Activated CD8-positive, alpha-beta memory T cell treated with anti-CD3 and anti-CD28 coated beads for 24 hours (primary cell): ENCODE measurements at places on chromosomes 16 and 17.

DNA sequence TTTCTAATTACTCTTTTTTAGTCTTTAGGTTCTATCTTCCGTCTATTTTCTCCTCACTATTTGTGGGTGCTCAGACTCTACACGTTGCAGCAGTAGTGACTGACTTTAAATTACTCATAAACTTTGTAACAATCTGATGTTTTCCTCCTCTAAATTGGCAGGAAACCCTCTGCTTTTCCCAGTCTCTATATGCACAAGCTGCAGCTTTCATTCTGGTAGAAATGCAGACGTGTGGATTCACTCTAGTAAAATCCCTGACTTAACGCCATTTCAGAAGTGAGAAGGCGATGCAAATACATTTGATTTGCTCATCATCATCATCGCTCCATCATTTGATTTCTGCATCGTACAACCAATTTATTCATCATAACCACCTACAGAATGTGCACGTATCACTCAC, 561.0 kb upstream of the ZFHX3 start:
- DNase-seq, result no peak

GRCh38 chr17:17805575-17805974, 31.2 kb downstream of the SREBF1 start:
- DNase-seq, result no peak

DNA sequence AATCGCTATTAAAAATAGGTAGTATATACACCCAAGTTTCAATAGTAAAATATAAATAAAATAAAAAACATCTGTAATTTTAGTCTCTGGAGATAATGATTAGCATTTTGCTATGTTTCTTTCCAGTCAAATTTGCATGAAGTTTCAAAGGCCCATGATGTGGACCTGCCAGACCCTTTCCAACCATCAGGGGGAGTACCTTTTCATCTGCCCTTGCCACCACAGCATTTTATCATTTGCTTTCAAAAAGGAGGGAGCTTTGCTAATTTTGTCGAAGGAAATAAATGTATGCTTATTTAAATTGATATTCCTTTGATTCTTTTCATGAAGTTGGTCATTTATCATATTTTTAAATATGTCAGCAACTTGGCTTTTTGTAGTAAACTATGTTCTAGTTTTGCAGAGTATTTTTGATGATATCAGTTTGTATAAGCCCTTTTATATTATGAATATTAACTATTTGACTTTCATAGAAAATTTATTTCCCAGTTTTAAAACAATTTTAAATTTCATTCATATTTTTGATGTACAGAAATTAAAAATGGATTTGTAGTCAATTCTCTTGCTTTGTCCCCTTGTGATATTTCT, 115.2 kb upstream of the NETO2 start:
- no peak for DNase-seq

DNA sequence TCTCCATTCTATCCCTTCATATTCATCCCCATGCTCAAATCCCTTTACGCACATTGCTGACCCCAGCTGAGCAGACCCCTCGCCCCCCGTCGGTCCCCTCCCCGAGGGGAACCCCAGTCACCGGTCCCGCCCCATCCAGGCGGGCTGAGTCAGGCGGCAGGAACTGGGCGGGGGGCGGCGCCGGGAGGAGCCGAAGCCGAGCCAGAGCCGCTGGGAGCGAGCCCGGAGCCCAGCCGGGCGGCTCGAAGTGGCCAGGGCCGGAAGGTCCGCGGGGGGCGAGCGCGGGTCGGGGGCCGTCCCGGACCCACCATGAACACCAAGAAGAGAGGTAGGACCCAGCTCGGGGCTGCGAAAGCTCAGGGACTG, 8.6 kb downstream of the RIPOR1 start:
- DNase-seq, result peak; percentile 78

- no peak for DNase-seq
These were observed 72.8 kb downstream of the RPH3AL start for GRCh38 chr17:279776-280175.

DNA sequence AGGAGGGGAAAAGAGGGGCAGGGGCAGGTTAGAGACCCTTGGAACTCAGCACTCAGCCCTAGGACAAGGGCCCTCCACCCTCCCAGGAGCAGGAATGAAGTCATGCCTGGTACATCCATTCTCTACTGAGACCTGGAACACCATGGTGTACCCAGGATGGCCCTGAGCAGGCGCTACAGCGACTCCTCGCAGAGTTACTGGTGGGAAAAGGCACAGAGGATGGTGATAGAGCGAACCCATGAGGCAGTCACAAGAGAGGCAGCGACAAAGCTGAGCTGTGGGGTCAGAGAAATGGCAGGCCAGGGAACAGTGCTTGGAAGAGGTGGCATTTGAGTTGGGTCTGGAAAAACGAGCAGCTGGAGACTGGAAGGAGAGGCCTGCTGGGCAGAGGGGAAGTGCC, 37.5 kb downstream of the SRCIN1 start:
- DNase-seq, result no peak

DNA sequence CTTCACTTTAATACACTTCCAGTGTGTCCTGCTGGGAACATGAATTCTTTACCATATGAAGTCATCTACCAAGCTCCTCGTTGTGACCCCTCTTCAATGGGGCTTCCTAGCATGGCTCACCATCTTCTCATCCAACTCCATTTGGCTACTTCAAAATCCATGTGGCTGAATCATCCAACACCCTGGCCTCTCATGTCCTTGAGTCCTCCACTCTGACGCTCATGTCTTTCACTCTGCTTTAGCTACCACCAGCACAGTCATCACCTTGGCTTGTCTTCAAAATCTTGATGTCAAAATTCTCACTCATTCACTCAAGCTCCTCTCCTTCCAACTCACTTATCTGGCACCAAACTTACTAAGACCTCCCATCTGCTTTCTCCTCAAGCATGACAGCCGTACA, 35.8 kb downstream of the AMFR start:
- no peak for DNase-seq

DNA sequence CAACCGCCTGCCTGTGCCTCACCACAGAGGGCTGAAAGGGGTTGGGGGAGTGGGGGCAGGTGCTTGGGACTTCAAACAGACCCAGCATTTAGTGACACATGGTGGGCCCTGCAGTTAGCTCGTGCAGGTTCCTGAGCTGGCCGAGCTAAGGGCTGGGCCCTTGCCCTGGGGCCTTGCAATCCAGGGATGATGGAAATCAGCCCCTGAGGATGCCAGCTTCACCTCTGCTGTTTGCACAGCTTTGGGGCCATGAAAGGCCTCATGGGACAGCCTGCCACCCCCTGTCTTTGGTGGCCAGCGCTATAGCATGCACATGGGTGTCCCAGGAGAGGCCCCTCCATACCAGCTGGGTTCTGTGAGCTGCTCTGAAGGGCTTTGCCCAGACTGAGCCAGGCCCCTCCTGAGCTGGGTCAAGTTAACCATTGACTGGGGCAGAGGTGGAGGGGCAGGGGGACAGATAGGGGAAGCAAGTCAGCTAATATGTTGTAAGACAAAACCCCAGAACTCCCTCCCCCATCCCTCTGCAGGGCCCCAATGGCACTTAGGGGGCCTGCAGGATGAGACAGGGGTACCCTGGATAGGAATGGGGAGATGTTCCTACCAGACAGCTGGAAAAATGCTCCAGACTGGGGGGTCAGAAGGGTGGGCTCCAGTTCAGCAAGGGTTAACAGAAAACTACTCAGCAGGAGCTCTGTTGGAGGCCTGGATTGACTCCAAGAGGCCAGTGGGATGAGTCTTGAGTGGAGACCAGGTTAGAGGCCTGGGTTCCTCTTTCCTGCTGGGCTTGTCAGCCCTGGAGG, 692 bp downstream of the PRR15L start:
- DNase-seq, result no peak

- peak; percentile 71 for DNase-seq
These were observed 7.5 kb downstream of the BTBD17 start for GRCh38 chr17:74354123-74354522.

DNA sequence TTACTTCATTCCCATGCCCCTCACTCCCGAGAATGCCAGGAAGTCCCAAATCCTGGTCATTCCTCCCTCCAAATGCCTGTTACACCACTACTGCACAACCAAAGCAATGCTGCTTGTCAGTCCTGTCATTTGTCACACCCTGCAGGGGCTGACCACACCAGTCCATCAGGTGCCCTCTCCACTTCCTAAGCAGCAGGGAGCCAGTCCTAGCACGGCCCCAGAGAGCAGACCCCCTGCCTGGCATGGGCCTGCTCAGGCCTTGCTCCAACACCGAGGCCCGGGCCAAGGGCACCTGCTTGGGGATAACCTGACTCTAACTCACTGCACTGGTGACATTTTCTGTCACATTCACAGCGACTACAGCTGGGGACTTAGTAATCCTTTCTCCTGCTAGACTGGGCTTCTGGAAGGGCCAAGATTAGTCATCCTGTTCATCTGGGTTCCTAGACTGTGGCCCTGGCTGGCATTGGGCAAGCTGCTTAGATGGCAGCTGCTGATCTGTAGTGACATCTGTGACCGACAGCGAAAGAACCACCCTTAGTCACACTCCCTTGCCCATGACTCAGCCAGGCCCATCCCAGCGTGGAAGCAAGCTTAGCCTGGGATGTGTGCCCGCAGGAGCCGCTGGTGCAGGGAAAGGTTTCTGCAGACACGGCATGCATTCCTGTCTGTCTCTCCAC, 5.4 kb downstream of the ALYREF start:
- DNase-seq, result no peak

- no peak for DNase-seq
These were observed 16.3 kb downstream of the USP31 start for GRCh38 chr16:23132775-23133463.

GRCh38 chr17:68456339-68457167, 743 bp downstream of the WIPI1 start:
- no peak for DNase-seq

- no peak for DNase-seq
These were observed 17.7 kb downstream of the GRB2 start for GRCh38 chr17:75387771-75388170.

GRCh38 chr17:59154292-59154720, 680 bp downstream of the SKA2 start:
- no peak for DNase-seq

DNA sequence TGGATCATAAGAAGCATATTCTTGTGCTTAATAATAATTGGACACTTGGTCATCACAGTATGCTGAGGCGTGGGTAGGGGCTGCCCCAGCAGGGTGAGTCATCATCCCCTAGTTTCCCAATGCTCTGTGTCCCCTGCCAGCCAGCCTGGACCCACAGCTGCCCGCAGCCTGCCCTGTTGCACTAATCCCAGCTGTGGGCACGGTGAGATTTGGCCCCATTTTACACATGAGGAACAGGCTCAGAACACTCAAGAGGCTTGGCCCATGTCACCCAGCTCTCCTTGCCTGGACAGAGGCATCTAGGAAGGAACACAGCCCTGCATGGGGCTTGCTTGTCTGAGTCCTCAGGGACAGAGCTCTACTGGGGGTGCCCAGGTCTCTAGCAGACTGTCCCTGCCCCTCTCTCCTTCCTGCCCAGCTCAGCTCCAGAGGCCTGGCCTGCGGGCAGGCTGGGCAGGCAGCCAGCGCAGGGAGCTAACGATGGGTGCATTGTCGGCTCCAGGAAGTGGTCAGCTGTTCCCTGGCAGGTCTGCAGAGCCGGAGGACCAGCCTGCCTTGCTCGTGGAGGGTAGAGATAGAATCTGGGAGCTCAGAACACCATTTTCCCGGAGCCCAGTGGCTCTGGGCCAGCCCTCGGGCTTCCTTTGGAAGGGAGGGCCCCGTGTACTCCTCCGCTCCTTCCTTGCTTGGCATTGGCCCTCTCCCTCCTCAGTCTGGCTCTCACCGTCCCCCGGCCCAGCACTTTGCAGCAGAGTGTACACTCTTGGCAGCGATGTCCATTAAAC, 189.4 kb downstream of the RAB11FIP4 start:
- no peak for DNase-seq

DNA sequence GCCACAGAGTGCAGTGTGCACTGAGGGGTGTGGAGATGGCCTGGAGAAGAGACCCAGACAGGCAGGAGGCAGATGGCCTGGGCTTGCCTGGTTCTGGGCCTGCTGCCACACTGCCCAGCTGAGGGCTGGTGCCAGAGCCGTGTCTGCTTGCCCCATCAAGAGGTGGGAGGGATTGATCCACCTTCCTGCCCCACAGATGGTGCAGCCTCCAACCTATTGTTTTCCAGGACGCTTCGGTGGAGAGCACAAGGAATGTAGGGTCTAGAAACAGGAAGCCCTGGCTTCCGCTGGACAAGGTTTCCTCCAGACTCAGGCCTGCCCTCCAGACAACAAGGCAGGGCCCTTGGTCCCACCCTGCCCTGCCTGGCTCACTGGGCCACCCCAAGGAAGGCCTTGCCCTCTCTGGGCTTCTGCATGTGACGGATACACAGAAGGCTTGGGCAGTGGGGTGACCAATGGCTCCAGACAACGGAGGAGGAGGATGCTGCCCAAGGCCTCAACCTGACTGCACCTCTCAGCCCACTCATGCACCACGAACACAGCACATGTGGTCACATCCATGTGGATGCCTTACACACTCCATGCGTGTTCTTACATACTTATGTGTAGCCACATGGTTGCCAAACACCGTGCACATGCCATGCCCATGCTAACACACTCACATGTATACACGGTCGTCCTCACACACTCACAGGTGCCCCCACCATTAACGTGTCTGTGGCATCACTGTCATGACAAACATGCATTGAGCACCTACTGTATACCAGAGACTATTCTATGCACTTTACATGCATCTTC, 6.5 kb upstream of the CDH5 start:
- no peak for DNase-seq

- DNase-seq, result no peak
These were observed 217.8 kb upstream of the IRX3 start for GRCh38 chr16:54504372-54504771.

DNA sequence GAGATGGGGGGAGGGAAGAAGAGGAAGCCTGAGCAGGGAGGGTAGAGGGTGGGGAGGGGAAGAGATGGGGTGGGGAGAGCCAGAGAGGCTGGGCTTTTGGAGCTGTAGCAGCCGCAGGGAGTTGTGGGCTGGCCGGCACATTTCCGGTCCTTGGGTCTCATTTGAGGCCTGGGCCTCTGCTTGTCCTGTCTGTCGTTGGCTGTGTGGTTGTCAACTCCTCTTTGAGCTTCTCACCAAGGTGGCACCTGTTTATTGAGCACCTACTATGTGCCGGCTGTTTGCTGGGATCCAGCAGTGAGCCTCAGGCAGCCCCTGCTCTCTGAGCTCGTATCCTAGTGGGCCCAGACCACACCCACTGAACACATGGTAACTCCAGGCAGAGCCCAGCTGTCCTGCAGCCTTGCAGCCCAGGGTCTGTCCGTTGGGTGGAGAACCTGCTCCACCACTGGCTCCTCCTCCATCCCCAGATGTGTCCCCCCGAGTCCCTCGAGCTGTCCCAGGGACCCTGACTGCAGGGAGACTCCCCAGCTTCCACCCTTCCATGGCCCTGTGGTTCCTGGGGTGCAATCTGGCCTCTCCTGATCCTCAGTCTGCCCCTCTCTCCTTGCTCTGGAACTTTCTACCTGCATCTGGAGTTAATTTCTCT, 164.9 kb downstream of the IRF8 start:
- no peak for DNase-seq

GRCh38 chr16:68644715-68645493, at the start of gene CDH3:
CDH3 (plus strand) TSS chr16:68645310; CDS start chr16:68645380, 70 bp downstream.
- peak; percentile 63 for DNase-seq

GRCh38 chr16:27475561-27475960, 73.6 kb downstream of the IL21R start:
- no peak for DNase-seq
